ENCODE measurements at places on chromosomes 1 and 21.

GRCh38 chr1:173164686-173165085 is 42.4 kb downstream of the TNFSF4 start:
- DNase-seq, result no peak

- no peak for DNase-seq
These were observed 55.8 kb upstream of the BMP8A start for GRCh38 chr1:39435597-39435996.

- no peak for DNase-seq
These were observed 187.5 kb upstream of the PLXNA2 start for GRCh38 chr1:208431721-208432120.

DNA sequence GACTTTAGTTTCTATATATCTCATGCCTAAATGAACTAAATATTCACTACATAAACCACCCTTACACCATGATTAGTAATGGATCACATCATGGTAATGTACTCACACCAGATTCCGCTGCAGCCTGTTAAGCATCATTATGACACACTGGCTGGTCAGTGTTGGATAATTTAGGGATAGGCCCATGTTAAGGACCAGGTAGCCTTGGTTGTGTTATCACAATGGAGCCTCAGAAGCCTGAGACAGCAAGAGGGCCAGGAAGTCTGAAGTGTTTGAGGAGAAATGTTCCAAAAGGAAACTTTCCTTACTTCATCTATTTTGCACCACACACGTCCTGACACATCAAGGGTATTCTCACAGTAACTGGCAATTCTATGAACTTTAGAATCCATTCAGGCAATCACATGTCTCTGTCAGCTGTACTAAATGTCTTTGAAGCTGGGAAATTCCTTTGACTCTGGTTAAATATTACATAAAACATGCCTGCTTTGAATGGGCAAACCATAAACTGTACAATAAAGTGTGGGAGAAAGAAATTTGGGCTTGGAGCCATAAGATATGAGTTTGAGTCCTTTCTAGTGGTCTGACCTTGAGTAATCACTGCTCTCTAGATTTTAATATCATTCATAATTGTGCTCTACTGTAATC is 105.3 kb upstream of the DPT start:
- DNase-seq, result no peak

GRCh38 chr21:43354026-43354420 is 72.9 kb downstream of the SIK1 start:
- DNase-seq, result no peak

- DNase-seq, result no peak
These were observed 13.3 kb downstream of the TRIM46 start for GRCh38 chr1:155186794-155187455.

- no peak for DNase-seq
These were observed 285.3 kb upstream of the C1orf105 start for GRCh38 chr1:172135076-172135672.

DNA sequence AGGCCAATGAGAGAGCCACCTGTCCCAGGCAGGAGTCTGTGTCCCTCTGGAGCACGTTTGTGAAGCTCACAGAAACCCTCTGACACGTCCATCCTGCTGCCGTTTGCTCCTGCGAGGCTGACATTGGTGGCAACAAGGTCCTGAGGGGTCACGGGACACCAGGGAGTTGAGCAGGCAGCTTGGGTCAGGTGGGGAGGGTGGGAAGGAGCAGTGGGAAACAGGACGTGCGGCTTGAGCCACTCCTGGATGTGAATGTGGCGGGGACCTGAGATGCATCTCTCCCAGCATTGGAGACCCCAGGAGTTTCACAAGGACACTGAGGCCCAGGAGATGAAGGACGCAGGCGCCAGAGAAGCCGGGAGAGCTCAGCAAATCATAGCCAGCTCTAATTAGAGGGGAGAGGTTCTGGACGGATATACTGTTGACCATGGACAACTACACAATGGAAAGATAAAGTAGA is 149.0 kb downstream of the PEX14 start:
- no peak for DNase-seq

DNA sequence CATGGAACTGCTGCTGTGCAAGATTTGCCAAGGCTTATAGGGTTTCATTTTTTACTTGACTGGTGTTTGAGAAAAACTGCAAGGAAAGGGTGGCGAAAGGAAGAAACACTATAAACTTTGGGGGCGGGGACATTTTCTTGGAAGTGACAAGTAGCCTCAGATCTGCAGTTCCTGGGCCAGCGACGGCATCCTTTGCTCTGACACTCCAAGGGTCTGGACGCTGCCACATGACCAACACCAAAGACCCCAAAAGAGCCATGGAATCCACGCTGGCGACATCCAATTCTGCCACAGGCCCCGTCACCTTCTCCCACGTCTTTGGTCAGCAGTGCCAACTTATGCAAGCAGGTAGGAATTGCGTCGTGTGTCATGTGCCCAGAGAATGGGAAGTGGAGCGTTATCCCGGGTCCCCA is 193.4 kb downstream of the PRDM2 start:
- no peak for DNase-seq

DNA sequence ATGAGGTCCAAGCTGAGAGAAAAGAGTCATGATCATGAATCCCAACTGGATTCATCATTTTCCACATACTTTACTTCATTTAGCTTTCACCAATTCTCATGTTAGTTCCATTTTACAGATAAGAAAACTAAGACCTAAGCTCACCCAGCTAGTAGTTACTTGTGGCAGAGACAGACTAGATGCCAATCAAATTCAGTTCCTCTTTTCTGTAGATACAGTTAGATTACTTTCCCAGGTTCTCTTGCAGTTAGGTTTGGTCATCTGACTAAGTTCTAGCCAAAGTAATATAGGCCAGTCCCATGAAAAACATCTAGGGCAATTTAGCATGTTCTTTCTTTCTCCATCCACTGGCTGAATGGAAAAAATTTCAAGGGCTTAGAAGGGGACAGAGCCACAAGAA is 8.9 kb upstream of the KCND3 start:
- no peak for DNase-seq

GRCh38 chr1:215044151-215044550 is 38.4 kb upstream of the KCNK2 start:
- no peak for DNase-seq

DNA sequence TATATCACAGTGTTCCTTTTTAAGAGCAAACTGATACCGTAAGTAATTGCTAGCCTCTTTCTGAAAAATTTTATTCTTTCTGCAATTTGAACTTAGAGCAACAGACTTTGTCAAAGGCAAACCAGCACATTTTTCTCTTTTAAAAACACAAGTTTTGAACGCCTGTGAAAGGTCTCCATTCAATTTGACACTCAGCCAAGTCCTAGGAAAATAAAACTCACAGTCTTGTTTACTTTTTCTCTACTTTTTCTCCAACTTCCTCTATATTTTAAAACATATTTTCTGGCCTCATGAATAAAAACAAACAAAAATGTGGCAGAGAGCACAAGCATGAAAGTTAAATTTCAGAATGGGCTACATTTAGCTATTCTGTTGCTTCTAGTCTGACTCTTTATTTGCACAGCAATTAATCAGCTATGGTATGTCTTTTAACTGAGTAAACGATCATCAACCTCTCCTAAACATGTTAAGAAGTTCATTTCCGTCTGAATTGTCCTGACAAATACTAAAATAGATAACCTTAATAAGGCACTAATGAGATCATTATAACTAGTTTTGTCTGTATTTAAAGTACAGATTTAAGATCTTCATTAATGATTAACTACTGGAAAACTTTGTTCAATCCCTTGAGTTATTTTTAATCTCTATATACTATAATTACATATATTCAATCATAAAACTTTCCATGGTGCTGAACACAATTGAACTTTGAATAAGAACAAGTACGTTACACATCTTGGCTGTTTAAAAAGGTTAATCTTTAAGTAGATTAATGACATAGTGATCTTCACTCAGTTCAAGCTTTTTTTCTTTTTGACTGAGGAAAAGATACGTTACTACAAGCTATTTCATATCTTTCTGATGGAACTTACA is 550.6 kb downstream of the PTBP2 start:
- no peak for DNase-seq

DNA sequence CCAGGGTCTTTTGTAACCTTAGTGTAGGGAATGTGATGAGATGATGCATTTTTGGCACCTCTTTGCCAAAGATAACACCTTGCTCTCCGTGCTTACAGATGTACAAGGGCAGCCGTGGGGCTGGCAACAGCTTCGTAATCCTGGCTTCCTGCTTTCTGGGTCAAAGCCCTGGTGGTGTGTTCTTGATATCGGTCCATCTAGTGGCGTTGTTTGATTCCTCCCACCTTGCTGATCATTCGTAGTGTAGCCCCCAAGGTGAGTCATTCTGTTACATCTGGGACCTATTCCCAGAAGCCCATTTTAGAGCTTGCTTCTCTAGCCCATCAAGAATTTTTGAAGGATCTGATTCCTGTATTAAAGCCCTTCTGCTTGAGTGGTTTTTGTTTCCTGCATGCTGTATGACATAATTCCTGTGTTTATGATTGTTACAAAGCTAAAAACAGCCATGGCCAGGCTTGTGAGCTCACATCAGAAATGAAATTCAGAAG is 7.0 kb upstream of the CCT8 start:
- DNase-seq, result no peak

DNA sequence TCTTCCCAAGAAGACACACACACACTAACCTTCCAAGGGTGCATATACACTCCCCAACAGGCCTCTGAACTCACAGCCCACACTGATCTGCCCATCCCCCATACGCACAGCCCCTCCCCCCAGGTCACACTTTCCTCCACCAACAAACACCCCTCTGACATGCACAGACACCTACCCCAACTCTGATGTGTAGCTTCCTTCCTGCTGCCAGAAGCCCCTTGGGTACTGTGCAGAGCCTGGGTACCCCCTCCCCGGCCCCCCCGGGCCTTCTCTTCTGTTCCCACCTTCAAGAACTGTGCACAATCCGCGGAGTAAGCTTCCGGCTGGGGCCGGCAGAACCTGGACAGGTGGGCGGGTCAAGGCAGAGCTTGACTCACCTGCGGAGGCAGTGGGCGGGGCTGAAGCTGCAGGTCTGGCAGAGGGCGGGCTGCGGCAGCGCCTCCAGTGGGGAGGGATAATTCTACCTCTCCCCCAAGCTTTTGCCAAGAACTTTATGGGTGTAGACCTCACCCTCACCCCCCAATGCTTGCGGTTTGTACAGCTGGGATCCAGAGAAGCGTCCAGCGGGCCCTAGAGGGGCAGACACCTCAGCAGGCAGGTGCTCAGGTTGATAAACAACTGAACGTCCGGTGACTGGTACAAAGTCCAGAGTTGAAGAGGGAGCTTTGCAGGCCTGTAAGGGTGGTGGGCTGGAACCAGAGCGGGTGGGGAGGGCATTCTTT is at the start of gene C1orf210:
Gene C1orf210, minus strand, starts transcription at position 313 of the 722 bp plus-strand sequence. CDS start 2,311 bp downstream, outside the sequence.
- no peak for DNase-seq

DNA sequence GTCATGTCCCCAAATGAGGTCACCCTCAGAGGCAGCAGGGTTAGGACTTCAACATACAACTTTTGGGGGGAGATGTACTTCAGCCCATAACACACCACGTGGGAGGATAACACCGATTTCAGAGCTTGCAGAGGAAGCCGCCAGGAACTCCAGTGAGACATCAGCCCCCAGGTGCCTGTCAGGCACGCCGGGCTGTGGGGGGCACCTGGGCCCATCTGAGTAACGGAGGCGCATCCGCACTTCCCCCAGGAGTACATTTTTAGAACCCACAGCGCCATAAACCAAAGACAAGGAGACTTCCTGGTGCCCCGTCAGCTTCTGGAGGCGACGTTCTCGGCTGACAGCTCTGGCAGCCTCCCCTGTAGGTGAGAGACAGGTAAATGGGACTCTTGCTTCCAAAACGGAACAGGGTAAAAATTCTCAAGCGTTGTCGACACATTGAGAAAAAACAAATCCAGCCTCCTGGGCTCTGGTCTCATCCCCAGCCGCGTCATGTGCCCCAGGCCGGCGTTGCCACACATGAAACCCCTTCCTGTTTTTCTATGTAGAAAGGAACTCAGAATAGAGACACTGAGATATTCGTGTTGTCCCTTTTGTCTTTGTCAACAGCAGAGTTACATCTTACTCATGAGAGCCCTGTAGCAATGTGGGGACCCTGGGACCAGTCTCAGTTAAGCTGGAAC is 93.3 kb downstream of the PDE9A start:
- peak; percentile 30 for DNase-seq

Data from activated T-helper 1 cell treated with Interleukin-2 at 50 U/mL for 16 hours (primary cell).